Activated effector memory CD4-positive, alpha-beta T cell treated with anti-CD3 and anti-CD28 coated beads, Interleukin-2, amount 50 U/mL, for 16 hours (primary cell): ENCODE measurements at places on chromosomes 1 and 21.

DNA sequence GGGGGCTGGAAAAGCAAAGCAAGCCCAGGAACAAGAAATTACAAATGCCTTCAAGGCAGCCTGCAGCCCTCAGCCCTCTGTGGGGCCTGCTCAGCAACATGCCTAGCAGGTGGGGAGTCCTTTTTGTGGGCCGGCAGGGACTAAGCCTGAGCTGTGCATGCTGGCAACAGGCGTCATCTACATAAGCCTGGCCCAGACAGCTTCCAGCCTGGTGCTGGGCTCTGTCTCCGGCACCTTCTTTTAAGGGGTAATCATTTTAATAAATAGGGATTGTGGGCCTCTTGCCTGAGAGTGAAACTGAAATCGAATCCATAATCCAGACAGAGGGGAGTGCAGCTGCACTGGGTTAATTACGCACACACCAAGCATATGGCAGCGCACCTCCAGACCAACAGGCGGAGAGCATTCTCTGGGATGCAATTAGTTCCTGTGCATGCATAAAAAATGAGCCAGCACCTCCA, 96.6 kb downstream of the DDX20 start:
- no peak for DNase-seq

DNA sequence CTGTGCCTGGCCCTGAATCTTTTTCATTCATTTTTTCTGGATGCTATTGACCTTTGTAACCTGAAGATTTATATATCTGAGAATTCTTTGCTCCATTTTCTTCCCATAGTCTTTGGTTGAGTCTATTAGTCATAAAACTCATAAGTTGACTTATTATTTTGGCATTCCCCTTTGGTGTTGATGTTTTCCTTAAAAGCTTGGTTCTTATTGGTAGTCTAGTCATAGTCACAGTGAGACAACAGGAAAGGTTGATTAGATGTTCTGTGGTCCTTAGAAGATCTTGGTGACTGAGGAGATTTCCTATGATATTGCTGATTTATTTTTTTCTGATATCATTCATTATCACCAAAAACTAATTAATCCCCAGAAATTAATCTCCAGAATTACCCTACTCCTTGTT, 86.2 kb downstream of the PTPRC start:
- no peak for DNase-seq

GRCh38 chr21:36541721-36542139, 61.8 kb upstream of the CLDN14 start:
- DNase-seq: no peak

- no peak for DNase-seq
Measured at GRCh38 chr1:7629465-7630195, 141.5 kb upstream of the VAMP3 start.

- DNase-seq: no peak
Measured at GRCh38 chr1:31476891-31477846, 64.2 kb downstream of the SERINC2 start.

DNA sequence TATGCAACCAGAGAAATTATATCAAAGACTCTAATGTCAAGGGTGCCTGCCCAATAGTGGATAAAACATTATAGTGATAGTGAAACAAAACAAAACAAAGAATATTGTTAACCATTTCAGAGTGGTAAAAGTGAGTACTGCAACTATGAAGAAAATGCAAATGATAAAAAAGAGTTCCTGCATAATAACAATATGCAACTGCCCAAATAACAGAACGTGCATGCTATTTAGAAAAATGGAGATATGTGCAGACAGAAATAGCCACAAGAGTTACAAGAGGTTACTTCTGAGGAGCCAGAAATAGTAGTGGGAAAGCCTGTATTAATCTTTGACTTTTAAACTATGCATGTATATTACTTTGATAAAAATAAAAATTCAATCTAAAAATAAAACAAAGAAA, 302.5 kb downstream of the NEGR1 start:
- no peak for DNase-seq

GRCh38 chr1:97903626-97904025, 17.2 kb downstream of the DPYD start:
- DNase-seq: no peak

- no peak for DNase-seq
Measured at GRCh38 chr1:187464320-187464719, 635.6 kb downstream of the PLA2G4A start.

- no peak for DNase-seq
Measured at GRCh38 chr1:173249349-173249748, 42.2 kb upstream of the TNFSF4 start.

DNA sequence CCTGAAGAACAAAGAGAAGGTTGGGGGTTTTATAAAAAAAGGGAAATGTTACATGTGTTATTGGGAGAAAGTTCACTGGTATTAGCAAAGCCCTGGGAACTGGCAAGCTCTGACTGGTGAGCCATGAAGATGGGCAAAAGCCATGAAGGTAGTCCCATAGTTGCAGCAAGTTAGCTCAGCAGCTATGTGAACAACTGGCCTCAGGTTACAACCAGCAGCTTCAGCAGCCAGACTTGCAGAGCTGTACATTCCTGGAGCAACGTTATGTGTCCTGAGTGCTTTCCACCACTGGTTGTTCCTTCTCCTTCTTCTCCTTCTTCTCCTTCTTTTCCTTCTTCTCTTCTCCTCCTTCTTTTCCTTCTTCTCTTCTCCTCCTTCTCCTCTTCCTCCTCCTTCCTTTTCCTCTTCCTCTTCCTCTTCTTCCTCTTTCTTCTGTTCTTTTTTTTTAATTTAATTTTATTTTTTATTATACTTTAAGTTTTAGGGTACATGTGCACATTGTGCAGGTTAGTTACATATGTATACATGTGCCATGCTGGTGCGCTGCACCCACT, 56.1 kb upstream of the TLR5 start:
- no peak for DNase-seq

DNA sequence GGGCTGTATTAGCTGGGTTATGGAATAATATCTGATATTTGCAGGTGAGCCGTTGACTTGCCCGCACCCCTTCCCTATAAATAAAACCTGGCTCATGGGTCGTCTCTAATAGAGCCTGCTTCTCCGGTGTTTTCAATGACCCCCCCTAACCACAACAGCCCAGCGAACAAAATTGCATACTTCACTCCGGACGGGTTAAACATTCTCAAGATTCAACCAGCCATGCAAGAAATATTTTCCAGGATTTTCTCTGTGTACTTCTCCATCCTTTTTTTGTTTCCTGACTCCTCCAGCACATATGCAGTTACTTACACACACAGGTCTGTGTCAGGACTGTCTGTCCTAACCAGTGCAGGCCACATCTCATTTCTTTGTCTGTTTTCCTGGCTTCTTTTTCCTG, 267.7 kb downstream of the ZNF648 start:
- DNase-seq: no peak

GRCh38 chr21:40845441-40845995, 1.4 kb downstream of the DSCAM start:
- DNase-seq: no peak

DNA sequence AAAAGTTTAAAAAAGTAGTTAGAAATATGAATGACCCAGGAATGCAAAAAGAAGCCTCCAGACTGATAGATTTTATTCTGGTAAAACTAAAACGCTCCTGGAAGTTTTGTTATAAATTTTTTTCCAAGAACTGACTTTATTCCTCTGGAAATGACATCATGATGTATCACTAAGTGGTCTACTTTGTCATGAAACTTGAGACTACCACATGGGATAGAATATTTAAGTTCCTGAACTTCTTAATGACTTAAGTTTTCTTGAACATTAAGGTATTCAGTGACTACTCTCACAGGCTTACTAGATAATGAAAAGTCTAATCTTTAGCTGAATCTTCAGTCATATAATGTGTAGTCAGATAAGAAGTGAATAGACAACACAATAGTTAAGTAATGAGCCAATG, 842.2 kb downstream of the USP25 start:
- DNase-seq: no peak

DNA sequence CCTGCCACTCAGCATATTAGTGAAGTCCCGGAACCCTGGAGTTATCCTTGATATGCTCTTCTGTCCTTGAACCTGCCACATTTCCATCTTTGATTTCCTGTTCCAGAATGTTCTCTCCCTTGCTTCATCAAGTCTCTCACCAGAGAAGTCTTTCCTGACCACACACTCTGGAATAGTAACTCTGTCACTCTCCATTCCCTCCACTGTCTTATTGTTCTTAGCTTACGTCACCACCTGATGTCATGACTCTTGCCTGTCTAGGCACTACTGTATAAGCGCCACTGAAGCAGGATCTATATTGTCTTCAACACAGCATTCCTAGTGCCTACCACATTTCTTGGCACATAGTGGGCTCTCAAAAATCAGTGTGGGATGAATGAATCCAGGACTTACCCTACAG, 65.4 kb upstream of the SMYD2 start:
- DNase-seq: no peak

DNA sequence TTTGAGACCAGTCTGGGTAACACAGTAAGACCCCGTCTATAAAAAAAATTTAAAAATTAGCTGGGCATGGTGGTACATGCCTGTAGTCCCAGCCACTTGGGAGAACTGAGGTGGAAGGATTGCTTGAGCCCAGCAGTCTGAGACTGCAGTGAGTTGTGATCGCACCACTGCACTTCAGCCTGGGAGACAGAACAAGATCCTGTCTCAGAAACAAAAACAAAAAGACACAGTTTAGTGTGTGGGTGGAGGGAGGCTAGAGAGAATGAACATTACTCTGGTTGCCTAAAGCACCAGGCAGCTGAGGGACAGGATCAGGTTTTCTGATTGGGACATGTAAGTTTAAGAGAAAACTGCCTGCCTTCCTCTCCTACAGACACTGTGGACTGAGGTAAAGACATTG, 42.3 kb downstream of the VAMP4 start:
- no peak for DNase-seq

- no peak for DNase-seq
Measured at GRCh38 chr1:147815503-147815902, 55.1 kb upstream of the GJA5 start.

DNA sequence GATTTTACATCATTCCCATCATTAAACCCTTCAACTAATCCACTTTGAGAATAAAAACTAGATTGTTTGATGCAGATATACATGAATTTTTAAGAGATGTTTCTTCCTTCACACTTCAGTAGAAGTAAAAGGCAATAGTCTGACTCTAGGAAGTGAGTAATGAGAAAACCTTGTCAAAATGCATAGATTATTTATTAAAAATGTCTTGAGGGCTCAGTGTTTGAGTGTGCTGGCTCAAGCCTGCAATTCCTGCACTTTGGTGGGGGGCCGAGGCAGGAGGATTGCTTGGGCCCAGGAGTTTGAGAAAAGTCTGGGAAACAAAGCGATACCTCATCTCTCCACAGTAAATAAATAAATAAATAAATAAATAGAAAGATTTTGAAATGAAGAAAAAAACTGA, 177.1 kb downstream of the NEGR1 start:
- DNase-seq: no peak

- no peak for DNase-seq
Measured at GRCh38 chr1:185966471-185966870, 232.3 kb downstream of the HMCN1 start.

DNA sequence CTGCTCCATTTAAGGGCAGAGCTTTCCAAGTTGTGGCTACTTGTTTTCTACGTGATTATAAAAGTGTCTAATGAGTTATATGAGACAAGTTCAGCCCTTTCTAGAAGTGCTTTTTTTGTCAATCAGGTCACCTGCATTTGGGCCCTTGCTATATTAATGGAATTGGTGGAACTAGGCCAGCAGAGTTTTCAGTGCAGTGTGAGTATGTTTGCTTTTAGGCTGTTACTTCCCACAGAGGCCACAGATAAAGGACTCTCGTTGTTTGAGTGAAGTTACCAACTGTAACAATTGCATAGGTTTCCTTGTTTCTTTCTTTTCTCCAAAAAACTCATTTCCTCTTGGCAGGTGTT, 10.9 kb downstream of the SMAP2 start:
- DNase-seq: no peak

DNA sequence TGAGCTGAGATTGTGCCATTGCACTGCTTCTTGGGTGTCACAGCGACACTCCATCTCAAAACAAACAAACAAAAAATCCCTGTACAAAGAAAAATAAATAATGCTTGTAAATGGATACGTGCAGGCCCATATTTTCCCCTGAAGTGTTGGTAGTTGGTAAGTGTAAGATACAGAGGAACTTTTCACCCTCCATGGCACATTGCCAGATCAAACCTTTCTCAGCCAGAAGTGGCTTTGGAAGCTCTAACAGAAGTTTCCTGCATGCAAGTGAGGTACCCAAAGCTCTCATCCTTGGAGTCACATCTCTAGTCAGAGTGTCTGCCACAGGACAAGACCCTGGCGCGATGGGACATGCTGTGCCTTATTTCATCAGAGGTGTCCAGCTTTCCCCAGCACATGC, 7.3 kb downstream of the NDUFV3 start:
- DNase-seq: no peak

- no peak for DNase-seq
Measured at GRCh38 chr1:183279835-183280234, 93.8 kb downstream of the LAMC2 start.

GRCh38 chr1:243723458-243724043, 126.5 kb downstream of the AKT3 start:
- DNase-seq: no peak

DNA sequence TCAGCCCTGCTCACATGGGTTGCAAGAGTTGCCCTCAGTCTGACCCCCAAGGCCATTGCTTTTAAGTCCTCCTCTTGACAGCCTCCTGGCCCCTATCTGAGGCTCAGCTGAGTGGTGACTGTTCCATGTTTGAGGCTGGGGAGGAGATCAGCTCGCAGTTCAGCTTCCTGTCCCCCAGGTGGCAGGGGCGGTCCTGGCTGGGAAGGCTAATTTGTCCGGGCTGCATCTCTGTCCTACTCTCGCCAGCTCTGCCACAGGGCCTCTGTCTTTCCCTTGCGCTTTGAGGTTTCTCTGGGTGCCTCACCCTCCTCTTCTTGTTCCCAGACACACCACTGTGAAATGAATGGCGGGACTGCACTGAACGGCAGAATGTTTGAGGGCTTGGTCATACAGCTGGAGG, 157.3 kb downstream of the KCNJ6 start:
- DNase-seq: no peak

- DNase-seq: no peak
Measured at GRCh38 chr1:91476533-91477217, 24.0 kb upstream of the CDC7 start.

DNA sequence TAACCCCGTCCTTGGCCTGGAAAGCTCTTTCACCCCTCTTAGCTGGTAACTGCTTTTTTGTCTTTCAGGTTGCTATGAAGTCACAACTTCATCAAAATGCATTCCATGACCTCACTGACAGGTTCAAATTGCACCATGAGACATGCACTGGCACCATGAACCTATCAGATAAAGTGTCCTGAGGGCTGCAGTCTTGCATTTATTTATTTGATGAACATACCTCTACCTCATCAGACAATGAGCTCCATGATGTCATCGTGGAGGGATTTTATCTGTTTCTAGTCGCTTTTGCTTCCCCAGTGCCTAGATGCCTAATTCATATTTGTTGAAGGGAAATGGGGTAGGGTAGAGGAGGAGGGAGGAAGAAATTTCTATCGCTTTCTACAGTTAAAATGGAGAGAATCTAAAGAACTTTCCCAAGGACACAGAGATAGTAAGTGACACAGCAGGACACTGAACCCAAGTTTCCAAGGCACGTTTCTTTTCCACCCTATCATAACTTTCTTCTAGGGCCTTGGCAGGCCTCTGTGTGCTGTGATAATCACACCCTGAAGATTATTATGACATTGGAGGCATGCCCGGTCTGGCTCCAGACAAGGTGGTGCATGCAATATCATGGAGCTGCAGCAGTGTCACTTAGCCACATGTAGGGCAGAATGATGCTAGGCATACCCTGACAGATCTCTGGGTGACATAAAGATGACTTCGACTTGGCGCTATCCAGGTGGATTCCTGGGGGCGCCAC, 69.5 kb downstream of the CD58 start:
- DNase-seq: no peak
